ENCODE measurements at places on chromosomes 11 and 22. TPM values are rescaled to one million over a fixed set of nuclear protein-coding genes. Genes with fewer than 3 reads are reported as not detected.

The C11orf58 gene
- total RNA-seq: 179 TPM

The MYBPC3 gene
- not detected for total RNA-seq

GRCh38 chr22:36887162-36887561 lies 26.3 kb upstream of the CSF2RB start:
- no peaks in the 10 kb centered on the region for H3K27me3 ChIP-seq
- no peaks in the 10 kb centered on the region for H3K36me3 ChIP-seq
- H3K4me1 ChIP-seq: no peaks in the 10 kb centered on the region
- no peak overlapping the region for H3K4me3 ChIP-seq
- no peak overlapping the region for H3K27ac ChIP-seq

The TMEM225 gene
- not detected for total RNA-seq

The DCHS1 gene
- total RNA-seq: 37.6 TPM

DNA sequence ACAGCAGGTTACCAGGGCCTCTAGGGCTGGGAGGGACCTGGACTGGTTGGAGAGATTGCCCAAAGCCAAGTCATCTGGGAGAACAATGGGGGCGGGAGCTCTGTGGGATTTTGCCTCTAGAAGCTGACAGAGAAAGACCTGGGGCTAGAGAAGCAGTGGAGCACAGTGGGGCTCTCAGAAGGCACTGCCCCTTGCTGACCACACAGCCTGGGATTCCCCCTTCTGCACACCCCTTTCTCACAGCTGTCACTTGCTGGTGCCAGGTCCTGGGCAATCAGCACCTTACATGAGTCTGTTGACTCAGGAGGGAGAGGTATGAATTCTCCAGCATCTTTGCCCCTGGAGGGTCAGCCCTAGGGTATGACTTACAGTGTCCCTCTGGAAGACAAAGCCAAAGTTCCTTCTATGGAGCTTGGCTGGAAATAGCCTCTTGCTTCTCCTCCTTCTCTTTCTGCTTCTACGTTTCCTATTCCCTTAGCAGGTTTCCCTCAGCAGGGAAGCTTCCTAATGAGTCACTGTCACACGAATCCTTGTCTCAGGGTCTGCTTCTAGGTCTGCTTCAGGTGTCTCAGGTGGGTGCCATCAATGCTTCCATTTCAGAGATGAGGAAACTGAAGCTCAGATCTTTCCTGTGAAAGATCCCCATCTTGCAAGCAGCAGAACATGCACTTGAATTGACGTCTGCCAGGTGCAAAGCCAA lies 27.0 kb downstream of the GDPD5 start:
- DNase-seq: no peak
- H3K36me3 ChIP-seq: no peaks in the 10 kb centered on the region
- H3K4me1 ChIP-seq: no peaks in the 10 kb centered on the region
- H3K27ac ChIP-seq: peak overlapping the region; percentile 46
- no peaks in the 10 kb centered on the region for H3K27me3 ChIP-seq

GRCh38 chr22:17218341-17218740 lies 894 bp downstream of the ADA2 start:
- H3K27ac ChIP-seq: no peak overlapping the region
- no peak overlapping the region for H3K4me3 ChIP-seq
- no peaks in the 10 kb centered on the region for H3K27me3 ChIP-seq
- no peaks in the 10 kb centered on the region for H3K36me3 ChIP-seq
- H3K4me1 ChIP-seq: no peaks in the 10 kb centered on the region

DNA sequence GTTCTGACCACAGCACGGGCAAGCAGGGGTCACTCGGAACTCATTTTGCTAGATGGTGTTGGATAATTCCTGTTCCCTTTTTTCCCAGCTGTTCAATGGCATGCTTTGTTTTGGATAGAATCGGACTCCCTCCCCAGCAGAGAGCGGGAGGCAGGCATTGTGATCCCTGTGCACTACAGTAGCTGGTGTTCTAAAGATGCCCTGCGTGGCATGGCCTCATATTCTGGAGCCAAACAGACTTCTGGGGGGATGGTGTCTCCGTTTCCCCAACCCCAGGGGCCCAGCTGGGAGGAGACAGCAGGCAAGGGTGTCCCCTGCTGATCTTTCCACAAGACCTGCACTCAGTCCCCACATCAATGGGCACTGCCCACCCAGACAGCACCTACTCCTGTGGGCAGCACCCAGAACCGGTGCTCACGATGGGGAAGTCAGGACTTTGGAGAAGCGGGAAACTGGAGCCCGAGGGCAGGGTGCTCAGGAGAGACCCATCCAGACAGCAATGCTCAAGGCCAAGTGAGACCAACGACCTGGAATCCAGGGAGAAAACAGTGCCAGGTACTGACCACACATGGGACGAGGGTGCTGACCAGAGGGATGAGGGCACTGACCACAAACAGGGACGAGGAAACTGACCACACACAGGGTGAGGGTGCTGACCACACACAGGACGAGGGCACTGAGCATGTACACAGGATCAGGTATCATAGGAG lies 934.9 kb downstream of the BRD1 start:
- H3K36me3 ChIP-seq: no peaks in the 10 kb centered on the region
- no peaks in the 10 kb centered on the region for H3K4me1 ChIP-seq
- H3K4me3 ChIP-seq: no peak overlapping the region

- no peaks in the 10 kb centered on the region for H3K4me1 ChIP-seq
- no peak overlapping the region for H3K4me3 ChIP-seq
- H3K27ac ChIP-seq: no peak overlapping the region
- no peak for DNase-seq
Observed at GRCh38 chr11:81420668-81421250, 1312.9 kb downstream of the FAM181B start.

The OR4C11 gene
- total RNA-seq: not detected

The CDC42BPG gene
- total RNA-seq: 0.46 TPM

DNA sequence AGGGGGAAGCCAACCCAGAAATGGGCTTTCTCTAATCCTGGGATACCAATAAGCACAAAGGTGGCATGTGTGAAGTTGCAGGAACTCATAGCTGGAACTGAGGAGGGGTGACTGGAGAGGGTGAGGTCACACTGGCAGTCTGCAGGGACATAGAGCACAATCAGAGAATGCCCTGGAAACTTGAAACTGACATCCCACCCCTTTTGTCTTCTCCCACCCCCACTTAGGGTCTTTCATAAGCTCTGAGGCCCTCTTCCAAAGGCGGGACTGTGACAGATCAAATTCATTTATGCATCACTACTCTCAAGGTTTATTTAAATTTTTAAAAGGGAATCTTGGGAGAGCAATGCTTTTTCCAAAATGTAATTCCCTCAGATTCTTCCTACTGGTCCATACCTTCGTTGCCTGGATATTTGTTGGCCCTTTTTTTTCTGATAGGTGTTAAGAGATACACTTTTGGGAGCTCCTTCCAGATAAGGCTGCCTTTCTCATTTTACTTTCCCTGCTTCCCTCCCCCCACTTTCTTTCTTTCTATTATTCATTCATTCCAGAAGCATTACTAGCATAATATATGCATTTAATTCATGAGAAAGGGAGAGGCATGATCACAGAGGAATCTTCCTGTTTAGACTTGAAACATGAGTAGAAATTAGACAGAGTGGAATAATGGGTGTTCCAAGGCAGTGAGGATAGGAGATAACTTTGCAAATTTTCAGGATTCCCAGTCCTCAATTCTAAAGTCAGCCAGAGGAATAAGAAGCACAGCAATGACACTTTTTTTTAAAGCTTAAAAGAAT lies 14.8 kb downstream of the OR51E2 start:
- H3K4me3 ChIP-seq: no peak overlapping the region
- no peak for DNase-seq
- H3K27me3 ChIP-seq: no peaks in the 10 kb centered on the region
- peaks cover 11% of the 10 kb centered on the region for H3K4me1 ChIP-seq
- no peaks in the 10 kb centered on the region for H3K36me3 ChIP-seq

The MOV10L1 gene
- 0.39 TPM for total RNA-seq

DNA sequence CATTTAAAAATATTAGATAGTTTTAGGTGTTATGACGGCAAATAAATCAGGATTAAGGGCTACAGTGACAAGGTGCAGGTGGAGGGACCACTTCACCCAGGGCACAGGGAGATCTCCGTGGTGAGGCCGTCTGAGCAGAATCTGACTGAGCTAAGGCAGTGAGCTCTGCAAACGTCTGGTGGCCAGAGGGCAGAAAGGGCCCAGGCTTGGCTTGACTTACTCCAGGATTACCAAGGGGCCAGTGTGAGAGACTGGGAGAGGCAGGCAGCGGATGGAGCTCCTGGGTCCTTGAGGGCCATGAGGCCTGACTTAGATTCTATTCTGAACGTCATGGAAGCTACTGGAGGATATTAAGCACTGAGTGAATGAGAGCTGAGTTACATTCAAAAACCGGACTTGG lies 125.9 kb upstream of the B3GAT1 start:
- H3K36me3 ChIP-seq: no peaks in the 10 kb centered on the region
- no peak overlapping the region for H3K4me3 ChIP-seq

GRCh38 chr22:29758959-29759358 lies 7.8 kb downstream of the ZMAT5 start:
- no peaks in the 10 kb centered on the region for H3K4me1 ChIP-seq
- no peak overlapping the region for H3K4me3 ChIP-seq
- H3K27ac ChIP-seq: no peak overlapping the region
- no peaks in the 10 kb centered on the region for H3K27me3 ChIP-seq

GRCh38 chr11:119523539-119524157 lies 100.7 kb upstream of the THY1 start:
- H3K27ac ChIP-seq: no peak overlapping the region
- H3K4me1 ChIP-seq: no peaks in the 10 kb centered on the region
- H3K36me3 ChIP-seq: no peaks in the 10 kb centered on the region
- no peaks in the 10 kb centered on the region for H3K27me3 ChIP-seq
- H3K4me3 ChIP-seq: no peak overlapping the region
- DNase-seq: no peak

DNA sequence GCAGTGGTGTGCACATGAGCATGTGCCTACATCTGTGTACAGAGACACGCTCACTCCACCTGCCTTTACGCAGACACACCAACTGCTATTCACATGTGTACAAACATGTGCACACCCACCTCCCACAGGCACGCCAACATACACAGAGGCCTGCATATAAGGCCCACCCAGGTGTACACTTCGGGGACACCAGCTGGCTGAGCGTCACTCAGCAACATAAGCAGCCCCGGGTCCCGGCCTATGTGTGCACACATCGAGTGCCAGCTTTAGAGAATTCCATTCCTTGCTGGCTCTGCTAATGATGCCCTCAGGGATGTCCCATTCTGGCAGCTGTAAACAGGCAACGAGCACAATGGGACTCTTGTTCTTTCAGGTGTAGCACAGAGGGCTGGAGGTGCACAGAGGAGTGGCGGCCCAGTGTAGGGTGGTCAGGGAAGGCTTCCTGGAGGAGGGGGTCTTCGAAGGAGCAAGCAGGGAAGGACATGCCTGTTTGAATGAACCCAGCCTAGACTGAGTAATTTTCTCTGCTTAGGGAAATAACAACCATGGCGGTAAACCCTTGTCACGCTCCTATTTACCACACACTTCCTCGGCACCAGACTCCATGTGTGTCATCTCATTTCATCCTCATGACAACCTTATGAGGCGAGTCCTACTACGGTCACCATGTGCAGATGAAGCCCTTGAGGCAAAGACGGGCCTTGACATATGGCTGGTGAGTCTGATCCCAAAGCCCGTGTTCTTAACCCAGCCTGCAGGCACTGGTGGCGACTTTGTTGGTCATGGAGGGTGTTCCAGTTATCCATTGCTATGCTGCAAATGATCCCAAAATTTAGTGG lies 35.1 kb downstream of the RPL3 start:
- H3K4me1 ChIP-seq: peaks cover 36% of the 10 kb centered on the region
- DNase-seq: no peak
- H3K27me3 ChIP-seq: no peaks in the 10 kb centered on the region
- H3K36me3 ChIP-seq: no peaks in the 10 kb centered on the region

GRCh38 chr11:10747733-10748132 lies 3.3 kb upstream of the CTR9 start:
- no peak overlapping the region for H3K4me3 ChIP-seq
- no peaks in the 10 kb centered on the region for H3K27me3 ChIP-seq
- no peaks in the 10 kb centered on the region for H3K36me3 ChIP-seq
- no peak overlapping the region for H3K27ac ChIP-seq
- peaks cover 13% of the 10 kb centered on the region for H3K4me1 ChIP-seq

DNA sequence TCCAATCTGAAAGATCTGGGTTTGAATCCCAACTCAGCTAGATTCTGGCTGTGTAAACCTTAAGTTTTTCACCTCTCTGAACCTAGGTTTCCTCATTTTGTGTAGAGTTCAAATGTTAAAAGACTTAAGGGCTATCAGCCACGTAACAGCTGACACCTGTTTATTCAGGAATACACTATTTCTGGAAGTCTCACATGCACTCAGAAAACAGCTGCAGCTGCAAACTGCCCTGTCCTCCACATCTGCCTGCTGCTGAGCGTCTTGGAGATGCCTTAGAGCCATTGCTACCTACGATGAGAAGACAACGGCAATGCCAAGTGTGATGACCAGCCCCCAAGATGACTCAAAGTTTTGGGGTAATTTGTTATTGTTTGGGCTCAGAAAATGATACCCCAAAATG lies 6.7 kb upstream of the TRIM44 start:
- H3K27ac ChIP-seq: no peak overlapping the region
- no peaks in the 10 kb centered on the region for H3K4me1 ChIP-seq
- DNase-seq: peak; percentile 10
- H3K27me3 ChIP-seq: peaks cover 16% of the 10 kb centered on the region
- H3K36me3 ChIP-seq: no peaks in the 10 kb centered on the region
- no peak overlapping the region for H3K4me3 ChIP-seq

DNA sequence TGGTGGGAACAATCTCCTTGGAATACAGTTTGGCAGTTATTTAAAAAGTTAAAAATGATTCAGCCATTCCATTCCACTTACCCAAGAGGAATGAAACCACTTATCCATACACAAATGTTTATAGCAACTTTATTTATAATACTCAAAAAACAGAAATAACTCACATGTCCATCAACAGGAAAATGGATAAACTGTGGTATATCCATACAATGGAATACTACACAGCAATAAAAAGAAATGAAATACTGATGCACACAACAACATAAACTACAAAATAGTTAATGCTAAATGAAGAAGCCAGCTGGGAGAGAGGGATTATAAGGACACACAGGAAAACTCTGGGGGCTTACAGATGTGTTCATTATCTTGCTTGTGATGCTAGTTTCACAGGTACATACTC lies 64.7 kb downstream of the FCHSD2 start:
- H3K27ac ChIP-seq: no peak overlapping the region
- peaks cover 7% of the 10 kb centered on the region for H3K36me3 ChIP-seq
- no peaks in the 10 kb centered on the region for H3K27me3 ChIP-seq
- H3K4me1 ChIP-seq: peaks cover 12% of the 10 kb centered on the region
- no peak overlapping the region for H3K4me3 ChIP-seq
- no peak for DNase-seq

GRCh38 chr11:35747668-35748067 lies 85.1 kb downstream of the TRIM44 start:
- no peaks in the 10 kb centered on the region for H3K36me3 ChIP-seq
- H3K27ac ChIP-seq: no peak overlapping the region
- no peak overlapping the region for H3K4me3 ChIP-seq

The OR52A1 gene
- total RNA-seq: not detected

- DNase-seq: no peak
- H3K4me3 ChIP-seq: no peak within 1 kb of the TSS
- H3K4me1 ChIP-seq: no peaks in the 10 kb centered on the region
- H3K36me3 ChIP-seq: no peaks in the 10 kb centered on the region
Observed at GRCh38 chr11:62269654-62270278, at the start of gene SCGB2A2. Gene SCGB2A2, plus strand, starts transcription at chr11:62270158. Its CDS starts 59 bp downstream, at chr11:62270217.

All from esophagus muscularis mucosa (tissue), 4 donors.